ENCODE measurements at places on chromosomes 4 and X. TPM values are rescaled to one million over a fixed set of nuclear protein-coding genes. Genes with fewer than 3 reads are reported as not detected.
A peak's percentile ranks its signal among the peaks of the same experiment; 100 is the strongest.

DNA sequence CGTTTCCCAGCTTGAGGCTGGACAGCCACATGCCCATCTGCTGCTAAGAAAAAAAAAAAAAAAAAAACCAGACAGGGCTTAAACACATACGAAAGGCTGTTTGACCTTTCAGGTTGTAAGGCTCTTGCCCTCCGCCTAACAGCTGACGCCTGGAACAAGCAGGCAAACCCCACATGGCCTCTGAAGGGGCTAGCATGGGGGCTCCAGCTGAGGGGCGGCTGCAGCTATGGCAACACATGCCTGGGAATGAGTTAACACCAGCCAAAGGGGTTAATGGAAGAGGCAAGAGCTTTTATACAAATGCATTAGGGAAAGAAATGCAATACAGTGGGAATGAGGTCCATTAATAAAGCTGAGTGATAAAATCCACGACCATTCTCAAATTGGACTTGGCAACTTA lies 183.6 kb downstream of the ENOX2 start:
- no peak for DNase-seq

DNA sequence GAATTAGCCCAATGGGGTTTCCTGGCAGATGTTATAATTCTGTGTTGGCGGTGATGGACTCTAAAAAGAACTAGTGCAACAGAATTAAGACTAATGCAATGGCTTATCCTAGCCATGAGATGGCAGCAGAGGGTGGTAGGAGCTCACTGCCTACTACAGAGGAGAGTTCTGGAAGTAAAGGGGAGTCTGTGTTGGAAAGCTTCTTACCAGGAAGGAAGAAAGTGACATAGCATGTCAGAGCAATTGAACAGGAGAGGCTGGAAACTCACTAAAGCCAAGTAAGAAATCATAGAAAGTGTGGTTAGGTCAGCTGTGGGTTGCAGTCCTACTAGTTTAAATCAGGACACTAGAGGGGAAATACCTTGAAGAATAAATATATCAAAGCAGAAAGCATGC lies 6.3 kb upstream of the TRPC5OS start:
- no peak for DNase-seq

DNA sequence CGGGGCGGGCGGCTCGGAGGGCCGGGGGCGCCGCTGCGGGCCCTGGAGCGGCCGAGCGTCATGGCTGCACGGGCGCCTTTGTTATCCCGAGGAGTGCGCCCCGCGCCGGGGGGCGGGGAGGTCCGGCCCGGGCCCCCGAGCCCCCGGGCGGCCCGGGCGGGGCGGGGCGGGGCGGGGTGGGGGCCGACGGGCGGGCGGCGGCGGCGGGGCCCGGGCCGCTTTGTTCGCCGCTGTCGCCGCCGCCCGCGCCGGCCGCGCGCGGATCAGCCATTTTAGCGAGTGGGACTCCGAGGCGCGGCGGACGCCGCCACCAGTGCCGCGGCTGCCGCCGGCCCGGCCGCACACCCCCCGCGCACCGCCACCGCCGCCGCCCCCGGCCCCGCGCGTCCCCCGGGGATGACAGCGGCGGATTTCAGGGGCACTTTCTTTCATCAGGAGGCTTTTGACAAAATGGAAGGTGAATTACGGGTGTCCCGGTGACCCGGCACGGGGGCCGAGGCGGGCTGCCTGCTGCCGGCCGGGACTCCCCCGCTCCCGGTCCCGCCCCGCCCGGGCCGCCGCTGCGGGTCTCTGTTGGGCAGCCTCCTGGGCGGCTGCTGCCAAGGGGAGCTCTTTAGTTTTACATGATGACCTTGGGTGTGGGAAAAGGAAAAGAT lies 1.2 kb downstream of the HMGB3 start:
- DNase-seq: peak; percentile 35

DNA sequence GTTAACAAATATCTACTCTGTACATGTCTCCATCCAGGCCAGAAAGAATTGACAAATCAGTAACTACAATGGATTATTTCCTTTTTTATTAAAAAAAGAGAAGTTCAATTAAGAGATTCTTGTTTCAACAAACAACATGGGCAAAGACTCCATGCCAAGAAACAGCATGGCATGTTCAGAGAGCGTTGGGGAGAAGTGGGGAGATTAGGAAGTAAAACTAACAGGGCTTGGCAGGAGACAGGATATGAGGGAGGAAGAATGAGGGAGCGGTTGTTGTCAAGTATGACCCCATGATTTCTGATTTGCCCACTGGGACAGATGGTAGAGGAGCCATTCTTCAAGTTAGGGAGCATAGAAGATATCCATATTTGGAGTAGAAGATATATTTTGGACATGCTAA lies 128.4 kb downstream of the RNF150 start:
- no peak for DNase-seq

DNA sequence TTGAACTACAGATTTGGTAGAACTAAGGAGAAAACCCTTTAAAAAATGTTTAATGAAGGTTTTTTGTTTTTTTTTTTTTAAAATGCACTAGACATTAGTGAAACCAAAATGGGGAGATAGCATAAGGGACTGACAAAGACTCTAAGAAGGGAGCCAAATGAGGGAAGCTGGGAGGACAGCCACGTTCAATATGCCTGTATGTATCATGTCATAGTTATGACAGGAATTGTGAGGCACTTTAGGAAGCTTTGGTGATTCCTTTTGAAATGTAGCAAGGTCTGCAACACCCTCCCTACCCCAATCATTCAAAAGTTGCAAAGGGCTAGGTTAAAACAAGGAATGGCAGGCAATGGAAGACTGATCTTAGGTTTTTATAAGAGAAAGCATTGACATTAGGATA lies 526.0 kb downstream of the TLL1 start:
- no peak for DNase-seq

- DNase-seq: no peak
These were observed 27.8 kb downstream of the ADGRA3 start for GRCh38 chr4:22488106-22488505.

UBQLN2 gene
- total RNA-seq: 11.9 TPM

- DNase-seq: no peak
These were observed 44.8 kb downstream of the UGT2A3 start for GRCh38 chr4:68906780-68907137.

DCAF8L2 gene
- total RNA-seq: not detected

STPG2 gene
- total RNA-seq: 0.05 TPM

PABPC1L2A gene
- not detected for total RNA-seq

SUPT20HL2 gene
- total RNA-seq: not detected
